ENCODE measurements at places on chromosomes 11 and 22.

DNA sequence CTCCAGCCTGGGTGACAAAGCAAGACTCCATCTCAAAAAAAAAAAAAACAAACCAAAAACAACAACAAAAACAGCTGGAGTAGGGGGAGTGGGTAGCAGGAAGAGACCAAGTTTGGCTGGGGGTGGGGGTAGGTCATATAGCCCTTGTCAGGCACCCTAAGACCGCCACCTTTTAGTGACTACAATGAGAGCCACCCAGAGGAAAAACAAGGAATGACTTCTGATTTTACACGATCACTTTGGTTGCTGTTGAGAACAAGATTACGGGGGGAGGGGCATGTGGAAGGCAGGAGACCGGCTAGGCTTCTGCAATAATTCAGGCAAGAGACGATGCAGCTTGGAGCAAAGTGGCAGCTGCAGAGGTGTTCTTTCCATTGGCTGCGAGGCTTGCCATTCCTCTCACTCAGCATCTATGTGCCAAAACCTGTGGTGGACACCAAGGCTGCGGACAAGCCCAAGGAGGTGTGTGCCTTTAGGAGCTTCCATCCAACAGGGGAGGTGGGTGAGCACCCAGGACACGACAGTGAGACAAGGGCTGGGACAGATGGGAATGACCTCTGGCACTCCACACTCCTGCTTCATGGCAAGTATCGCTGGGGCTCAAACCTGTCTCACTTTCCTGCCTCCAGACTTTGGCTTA, 1.7 kb downstream of the RPS19BP1 start:
- no peak for DNase-seq

DNA sequence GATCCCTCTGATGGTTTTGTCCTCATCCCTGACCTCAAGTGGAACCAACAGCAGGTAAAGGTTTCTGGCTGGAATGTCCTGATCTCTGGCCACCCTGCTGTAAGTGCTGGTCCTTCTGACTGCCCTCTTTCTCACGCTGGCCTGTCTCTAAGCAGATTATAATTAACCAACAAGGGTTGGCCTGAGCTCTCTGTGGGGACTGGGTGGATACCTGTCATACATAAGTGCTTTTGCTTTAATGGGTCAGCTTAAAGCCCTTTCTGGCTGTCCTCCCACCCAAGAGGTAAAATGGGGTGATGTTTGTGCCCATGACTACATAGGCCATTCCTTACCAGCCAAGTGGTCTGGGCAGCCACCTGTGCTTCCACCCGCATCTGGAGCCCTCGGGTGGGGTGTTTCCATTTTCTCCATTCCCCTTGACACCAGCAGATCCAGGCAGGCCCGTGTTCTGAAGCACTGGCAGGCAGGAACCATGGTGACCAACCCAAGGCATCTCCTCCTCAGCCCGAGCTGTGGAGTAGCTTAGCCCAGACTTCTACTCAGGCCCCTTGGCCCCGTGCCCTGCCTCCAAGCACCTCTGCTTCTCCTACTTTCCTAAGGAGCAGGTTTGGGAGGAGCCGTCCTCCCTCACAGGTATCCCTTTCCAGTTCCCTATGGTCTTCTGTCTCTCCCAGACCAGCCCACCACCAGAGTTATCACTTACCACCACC, 17.0 kb upstream of the ST3GAL4 start:
- no peak for DNase-seq

GRCh38 chr11:73225001-73225686, 7.1 kb downstream of the P2RY2 start:
- DNase-seq = no peak

DNA sequence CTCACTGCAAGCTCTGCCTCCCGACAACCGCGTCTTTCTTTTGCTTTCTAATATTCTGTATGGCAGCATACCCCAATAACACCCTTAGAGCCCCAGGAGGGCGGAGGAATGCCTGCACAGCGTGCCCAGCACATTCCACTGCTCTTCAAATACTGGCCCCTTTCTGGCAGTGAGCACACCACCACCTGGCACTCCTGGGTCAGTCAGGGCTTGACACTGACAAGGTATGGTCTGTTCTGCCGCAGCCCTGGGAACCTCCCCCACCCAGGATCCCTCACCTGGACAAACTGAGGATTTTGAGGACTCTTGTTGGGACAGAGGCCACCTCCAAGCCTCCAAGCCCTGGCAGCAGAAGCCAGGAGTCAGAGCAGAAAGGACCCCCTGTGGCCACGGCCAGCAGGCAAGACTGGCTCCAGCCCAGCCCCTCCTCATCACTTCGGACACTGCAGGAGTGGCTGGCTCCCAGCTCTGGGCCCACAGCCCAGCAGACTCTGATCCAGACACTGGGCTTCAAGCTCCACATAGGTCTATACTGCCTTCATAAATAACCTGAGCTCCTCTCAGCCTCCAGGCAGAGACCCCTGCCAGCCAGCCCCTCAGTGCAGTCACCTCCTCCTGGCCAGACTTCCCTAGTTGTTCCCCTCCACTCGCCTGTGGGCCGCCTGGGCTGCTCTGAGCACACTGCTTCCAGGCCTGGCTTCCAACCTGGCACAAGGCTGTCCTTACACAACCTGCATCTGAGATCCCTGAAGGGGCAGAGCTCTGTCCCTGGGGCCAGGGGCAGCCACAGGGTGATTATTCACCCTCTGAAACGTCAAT, 14.5 kb downstream of the CARS1 start:
- no peak for DNase-seq

GRCh38 chr22:36856121-36856791, 4.5 kb upstream of the NCF4 start:
- peak; percentile 96 for DNase-seq

- no peak for DNase-seq
Observed at GRCh38 chr11:91783173-91783572, 441.4 kb upstream of the FAT3 start.

DNA sequence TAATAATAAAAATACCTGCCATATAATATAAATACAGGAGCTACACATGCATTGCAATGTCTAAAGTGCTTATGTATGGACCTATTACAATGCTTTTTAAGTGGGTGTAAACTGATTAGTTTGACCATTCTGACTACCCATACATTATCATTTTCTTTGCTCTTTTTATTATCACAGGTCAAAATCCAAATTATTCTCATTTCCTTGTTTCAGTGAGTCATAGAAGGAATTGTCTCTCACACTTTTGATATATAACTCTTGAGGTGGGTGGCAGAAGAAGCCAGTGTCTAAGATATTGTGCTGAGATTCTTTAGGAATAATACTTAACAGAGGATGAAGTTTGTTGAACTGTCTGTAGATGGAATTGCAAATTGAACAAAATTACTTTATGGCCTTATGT, 35.6 kb downstream of the GAS2 start:
- no peak for DNase-seq

DNA sequence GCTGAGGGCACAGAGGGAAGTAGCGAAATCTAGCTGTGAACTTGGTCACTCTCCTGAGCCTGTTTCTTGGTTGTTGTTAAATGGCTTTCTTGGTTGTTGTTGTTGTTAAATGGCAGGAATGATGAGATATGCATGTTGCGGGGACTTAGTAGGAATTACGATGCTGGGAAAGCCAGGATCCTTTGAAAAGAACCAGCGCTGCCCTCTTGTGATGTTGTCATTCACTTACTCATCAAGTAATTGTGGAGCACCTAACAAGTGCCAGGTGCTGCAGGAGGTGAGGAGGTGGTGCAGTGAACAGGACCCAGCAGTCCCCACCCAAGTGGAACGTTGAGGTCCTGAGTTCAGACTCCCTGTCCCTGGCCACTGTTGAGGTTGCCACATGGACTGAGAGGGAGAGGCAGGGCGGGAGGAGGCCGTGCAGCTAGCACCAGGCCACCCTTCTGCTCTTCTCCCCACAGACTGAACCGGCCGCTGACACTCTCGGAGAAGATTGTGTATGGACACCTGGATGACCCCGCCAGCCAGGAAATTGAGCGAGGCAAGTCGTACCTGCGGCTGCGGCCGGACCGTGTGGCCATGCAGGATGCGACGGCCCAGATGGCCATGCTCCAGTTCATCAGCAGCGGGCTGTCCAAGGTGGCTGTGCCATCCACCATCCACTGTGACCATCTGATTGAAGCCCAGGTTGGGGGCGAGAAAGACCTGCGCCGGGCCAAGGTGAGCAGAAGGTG, 36.8 kb downstream of the POLR3H start:
- DNase-seq = no peak

- DNase-seq = no peak
Observed at GRCh38 chr11:45811109-45811435, 6.1 kb downstream of the SLC35C1 start.

DNA sequence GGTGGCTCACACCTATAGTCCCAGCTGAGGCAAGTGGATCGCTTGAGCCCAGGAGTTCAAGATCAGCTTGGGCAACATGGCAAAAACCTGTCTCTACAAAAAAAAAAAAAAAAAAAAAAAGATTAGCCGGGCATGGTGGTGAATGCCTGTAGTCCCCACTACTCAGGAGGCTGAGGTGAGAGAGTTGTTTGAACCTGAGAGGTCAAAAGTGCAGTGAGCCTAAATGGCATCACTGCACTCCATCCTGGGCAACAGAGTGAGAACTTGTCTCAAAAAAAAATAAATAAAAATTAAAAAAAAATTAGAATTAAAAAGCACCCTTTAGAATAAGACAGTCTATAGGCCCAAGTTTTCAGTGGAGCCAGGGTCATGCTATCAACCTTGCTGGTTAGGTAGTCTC, 95.5 kb downstream of the PDHX start:
- no peak for DNase-seq

GRCh38 chr22:50143096-50143495, 27.4 kb upstream of the PANX2 start:
- DNase-seq = no peak

DNA sequence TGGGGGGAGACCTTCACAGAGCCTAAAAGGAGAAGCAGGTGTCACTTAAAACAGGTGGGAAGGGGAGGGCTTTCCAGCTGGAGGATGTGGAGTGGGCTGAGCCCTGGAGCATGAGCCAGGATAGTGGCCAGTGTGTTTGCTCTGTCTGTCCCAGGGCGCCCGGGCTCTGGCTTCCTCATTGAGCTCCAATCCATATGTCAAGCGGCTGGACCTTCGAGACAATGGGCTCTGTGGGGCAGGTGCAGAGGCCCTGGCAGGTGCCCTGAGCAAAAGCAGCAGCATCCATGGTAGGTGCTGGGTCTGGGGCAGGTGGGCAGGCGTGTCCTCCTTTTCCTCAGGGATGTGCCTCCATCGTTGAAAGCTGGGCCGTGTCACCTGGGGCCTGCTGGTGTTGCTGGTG, 2.0 kb downstream of the LRRC74B start:
- DNase-seq = no peak

- DNase-seq = no peak
Observed at GRCh38 chr11:114308689-114309089, 12.5 kb downstream of the NNMT start.

DNA sequence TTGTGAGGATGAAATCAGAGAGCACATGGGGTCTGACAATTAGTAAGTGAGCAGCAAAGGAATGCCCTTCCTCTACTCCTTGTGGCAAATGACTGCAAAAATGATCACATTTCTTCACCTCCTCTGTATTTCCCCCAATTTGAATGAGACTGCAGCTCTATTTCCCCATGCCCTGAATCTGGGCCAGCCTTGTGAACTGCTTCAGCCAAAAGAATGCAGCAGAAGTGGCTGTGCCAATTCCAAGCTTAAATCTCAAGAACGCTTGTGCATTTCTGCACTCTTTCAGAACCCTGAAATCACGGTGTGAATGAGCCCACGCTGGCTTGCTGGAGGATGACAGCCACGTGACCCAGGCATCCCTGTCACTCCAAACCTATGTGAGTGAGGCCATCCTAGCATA, 9.9 kb downstream of the SLC43A3 start:
- DNase-seq = no peak

GRCh38 chr11:45654231-45655011, 11.0 kb downstream of the CHST1 start:
- no peak for DNase-seq

- no peak for DNase-seq
Observed at GRCh38 chr22:47776329-47776728, 1013.9 kb downstream of the TBC1D22A start.

DNA sequence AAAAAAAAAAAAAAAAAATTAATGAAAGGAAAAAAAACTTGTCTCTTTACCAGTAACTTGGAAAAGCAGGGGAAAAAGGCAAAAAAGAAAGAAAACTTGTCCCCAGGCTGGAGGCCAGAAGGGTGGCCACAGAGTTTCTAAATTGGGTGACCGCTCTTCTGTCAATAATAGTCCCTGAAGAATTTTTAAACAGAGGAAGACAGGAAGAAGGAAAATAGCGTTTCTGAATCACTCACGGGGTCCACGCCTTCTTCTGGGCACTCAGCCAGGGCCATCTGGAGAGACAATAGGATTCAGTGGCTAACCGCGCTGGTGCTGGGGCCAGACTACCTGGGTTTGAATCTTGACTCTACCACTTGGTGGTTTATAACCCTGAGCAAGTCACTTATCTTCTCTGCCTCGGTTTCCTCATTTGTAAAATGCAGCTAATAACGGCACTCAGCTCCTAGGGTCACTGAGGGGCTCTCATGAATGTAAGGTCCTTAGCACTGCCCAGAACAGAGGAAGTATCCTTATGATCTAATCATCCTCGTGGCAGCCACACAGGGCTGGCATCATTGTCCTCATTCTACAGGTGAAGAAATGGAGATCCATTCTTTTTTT, 7.0 kb downstream of the C11orf86 start:
- no peak for DNase-seq

DNA sequence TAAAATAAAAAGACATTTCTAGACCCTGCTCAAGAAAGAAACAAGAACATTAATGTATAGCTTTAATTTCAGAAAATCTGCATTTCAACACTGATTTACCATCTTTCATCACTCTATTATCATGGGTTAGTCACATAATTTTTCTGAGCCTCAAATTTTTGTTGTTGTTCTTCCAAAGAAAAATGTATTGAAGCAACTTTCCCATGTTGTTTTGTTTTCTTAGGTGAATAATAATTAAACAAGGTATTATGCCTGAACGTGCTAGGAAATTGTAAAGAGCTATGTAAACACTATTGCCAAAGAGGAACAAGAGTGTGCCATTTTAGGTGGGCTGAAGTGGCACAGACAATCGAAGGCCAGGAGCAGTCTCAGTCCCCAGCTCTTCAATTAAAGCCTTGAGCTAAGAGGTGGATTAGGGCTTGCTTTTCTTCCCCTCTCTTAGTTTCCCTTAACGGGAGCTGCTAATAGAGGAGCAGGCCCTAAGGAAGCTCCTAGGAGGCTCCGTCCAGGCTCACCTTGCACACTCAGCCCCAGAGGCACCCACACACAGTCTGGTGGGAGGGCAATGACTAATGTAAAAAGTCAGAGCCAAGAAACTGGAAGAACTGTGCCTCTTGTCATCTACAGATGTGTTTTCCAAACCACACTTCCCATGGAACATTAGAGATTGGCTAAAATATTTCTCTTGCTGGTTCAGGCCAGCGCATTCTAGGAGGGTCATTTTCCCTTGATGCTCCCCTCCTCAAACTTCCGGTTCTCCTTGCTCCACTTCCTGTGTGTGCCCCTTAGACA, 8.8 kb upstream of the UBASH3B start:
- DNase-seq = no peak
